ENCODE measurements at places on chromosomes 5 and 9.

DNA sequence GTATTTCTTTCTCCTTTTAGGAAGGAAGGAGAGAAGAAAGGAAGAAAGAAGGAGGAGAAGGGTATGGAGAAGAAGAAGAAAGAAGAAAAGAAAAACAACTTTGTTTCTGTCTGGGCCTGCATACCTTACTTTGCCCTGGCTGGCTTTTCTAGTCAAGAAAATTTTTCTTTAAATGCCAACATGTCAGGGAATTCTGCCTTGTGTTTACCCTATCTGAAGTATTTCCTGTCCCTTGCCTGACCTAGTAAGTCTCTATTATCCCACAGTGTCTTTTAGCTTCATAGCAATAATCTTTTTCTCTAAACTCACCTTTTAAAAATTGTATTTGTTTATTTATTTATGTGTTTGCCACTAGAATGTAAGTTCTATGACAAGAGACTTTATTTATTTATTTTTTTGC lies 1864.1 kb downstream of the EFNA5 start:
- DNase-seq, result no peak

GRCh38 chr5:95909738-95910137 lies 51.9 kb downstream of the ELL2 start:
- no peak for DNase-seq

- DNase-seq, result no peak
Measured at GRCh38 chr5:68435611-68436010, 220.1 kb downstream of the PIK3R1 start.

GRCh38 chr5:94694671-94695070 lies 76.2 kb downstream of the SLF1 start:
- no peak for DNase-seq

DNA sequence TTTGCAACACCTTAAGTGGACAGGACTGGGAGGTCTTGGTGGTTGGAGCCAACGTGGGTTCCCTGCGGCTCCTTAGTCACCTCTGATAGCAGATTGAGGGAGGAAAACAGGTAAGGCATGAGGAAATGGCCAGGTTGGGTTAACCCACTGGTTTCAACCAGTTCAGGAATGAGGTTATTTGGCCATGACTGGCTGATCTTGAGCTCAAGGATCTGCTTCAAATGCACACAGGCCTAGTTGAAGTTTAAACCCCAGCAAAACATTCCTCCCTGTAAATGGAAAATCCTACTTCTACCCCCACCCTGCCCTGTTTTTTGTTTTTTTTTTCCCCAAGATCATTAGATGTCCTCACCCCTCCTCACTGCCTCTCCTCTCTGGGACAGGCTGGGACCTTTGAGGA lies 3.2 kb upstream of the NUP214 start:
- no peak for DNase-seq

GRCh38 chr5:95022967-95023695 lies 261.8 kb downstream of the MCTP1 start:
- DNase-seq, result no peak

- no peak for DNase-seq
Measured at GRCh38 chr9:96130970-96131369, 171.0 kb downstream of the HSD17B3 start.

- no peak for DNase-seq
Measured at GRCh38 chr5:10828241-10828640, 67.2 kb upstream of the DAP start.

GRCh38 chr9:18756712-18757125 lies 276.3 kb downstream of the SAXO1 start:
- no peak for DNase-seq
